CD4-positive, alpha-beta T cell treated with Interleukin-10 for 1 hour (primary cell): ENCODE measurements at places on chromosomes 4 and X.

- no peak for DNase-seq
Measured at GRCh38 chr4:174402470-174403176, 118.9 kb downstream of the CEP44 start.

DNA sequence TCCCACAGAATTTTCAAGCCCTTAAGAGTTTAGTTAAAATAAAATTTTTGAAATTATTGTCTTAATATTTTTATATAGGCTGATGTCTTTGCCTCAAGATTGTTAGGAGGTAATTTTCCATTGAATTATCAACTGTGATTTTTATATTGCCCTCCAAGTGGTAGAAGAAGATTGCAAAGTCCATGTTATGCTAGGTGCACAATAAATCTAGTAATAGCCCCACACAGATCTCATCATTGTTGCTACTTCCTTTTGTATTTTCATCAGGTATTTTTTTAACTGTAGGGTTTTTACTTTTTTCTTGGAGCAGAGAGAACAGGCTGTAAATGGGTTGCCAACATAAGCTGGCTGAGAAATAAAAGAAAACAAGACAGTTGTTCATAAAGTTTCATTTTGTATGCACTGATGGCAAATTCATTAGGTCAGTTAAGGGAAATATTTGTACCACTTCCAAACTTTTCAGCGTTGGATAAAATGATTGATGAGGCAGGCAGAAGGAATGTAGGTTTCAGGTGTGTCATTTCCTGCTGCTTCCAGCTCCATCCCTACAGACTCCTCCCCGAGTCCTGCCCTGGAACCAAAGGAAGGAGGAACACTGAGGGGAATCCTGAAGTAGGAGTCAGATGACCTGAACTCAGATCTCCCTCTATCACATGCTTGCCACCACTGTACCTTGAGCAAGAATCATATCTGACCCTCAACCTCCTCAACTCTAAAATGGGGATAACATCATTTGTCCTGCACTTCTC, 105.5 kb downstream of the PRRG1 start:
- DNase-seq: no peak

- DNase-seq: no peak
Measured at GRCh38 chrX:34546366-34546765, 110.7 kb downstream of the TMEM47 start.

- DNase-seq: peak; percentile 23
Measured at GRCh38 chr4:123421937-123422781, 25.6 kb downstream of the SPRY1 start.

DNA sequence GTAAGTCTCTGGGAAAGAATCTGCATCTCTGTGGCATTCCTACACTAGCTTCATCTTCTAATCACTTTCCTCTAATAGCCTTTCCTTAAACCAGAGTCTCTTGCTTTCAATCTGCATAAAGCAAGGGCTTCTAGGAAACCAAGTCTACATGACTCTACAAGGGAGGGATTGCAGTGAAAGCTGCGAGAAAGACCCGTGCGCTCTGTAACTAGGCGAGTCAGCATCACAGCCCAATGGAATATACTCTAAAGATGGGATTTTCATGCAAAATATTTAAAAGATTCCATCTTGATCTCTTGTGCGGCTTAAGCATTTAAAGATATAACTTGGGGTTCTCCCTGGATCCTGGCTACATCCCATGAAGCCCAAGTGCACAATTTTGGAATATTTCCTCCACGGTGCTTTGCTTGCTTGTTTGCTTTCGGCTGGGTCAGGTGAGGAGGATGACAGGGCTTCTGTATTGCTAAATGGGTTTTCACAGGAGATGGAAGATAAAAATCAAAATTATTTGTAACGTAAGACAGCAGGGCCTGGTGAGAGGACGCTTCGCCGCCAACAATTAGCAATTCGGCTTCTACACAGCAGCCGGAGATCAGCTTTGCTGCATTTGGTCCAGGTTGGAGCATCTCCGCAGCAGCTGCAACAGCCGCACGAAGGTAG, 687 bp upstream of the GRIA2 start:
- DNase-seq: no peak

DNA sequence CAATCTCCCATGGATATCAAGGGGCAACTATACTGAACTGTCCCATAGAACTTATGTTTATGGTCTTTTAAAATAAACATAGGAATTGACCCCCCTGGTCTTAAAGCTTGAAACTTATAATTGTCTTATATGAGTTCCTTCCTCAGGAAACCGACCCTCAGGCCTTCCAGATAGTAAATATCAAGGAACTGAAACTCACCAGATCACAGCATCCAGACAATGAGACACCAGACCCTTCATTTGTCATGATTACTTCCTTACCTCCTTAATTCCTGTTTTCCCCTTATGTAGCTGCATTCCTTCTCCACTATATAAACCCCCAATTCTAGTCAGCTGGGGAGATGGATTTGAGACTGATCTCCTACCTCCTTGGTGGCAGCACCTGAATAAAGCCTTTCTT, 94.8 kb upstream of the GRPR start:
- no peak for DNase-seq

DNA sequence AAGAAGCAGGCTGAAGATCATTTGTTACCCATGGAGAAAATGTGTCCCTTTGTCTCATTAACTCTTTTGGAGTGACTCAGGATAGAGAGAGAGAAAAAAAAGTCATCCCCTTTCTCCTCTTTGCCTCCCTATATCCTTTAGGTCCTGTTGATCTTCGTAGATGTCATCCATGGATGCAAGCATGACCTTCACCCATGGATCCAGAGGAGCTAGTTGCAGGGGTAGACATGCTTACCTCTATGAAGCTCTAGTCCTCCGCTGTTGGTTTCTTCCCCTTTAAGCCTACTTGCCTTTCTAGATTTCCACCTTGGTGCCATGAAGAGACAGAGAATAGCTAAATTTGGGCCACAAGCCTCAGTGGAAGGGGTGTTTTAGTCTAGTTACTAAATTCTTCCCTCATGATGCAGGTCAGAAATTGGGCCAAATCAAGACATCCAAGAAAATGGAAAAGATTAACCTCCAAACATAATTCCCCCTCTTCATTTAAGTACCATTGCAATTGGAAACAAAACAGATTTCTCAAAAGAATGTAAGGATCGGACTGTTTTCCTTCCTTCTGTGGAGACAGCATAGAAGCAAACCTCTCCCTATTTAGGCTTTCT, 178.4 kb downstream of the TECRL start:
- no peak for DNase-seq

- DNase-seq: no peak
Measured at GRCh38 chr4:183241322-183241640, 78.8 kb downstream of the CLDN22 start.

GRCh38 chr4:25060963-25061340, 30.2 kb upstream of the LGI2 start:
- no peak for DNase-seq

GRCh38 chrX:112457788-112458187, 221.9 kb downstream of the LHFPL1 start:
- DNase-seq: no peak

- no peak for DNase-seq
Measured at GRCh38 chr4:138909587-138909986, 106.0 kb upstream of the NOCT start.

GRCh38 chr4:19944806-19945205, 306.9 kb upstream of the SLIT2 start:
- DNase-seq: no peak

DNA sequence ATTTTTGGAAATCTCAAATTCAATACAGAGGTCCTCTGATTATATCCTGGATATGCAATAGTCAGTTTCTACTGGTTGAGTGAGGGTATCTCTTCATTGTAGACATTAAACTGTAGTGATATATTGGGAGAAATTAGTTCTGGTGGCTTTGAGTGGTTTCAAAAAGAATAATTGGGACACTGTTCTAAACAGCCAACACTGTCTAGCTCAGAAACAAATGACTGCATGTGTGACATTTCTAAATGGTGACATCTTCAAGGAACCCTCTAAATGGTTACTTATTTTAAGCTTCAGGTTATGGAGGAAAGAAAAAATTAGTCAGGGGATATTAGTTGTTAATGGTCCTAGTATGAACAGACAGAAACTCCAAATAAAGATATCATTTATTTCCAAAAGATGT, 186.2 kb downstream of the LARP7 start:
- no peak for DNase-seq

- no peak for DNase-seq
Measured at GRCh38 chr4:73257651-73258435, 755 bp downstream of the ANKRD17 start.

- no peak for DNase-seq
Measured at GRCh38 chrX:132271311-132271778, 52.1 kb upstream of the RAP2C start.

DNA sequence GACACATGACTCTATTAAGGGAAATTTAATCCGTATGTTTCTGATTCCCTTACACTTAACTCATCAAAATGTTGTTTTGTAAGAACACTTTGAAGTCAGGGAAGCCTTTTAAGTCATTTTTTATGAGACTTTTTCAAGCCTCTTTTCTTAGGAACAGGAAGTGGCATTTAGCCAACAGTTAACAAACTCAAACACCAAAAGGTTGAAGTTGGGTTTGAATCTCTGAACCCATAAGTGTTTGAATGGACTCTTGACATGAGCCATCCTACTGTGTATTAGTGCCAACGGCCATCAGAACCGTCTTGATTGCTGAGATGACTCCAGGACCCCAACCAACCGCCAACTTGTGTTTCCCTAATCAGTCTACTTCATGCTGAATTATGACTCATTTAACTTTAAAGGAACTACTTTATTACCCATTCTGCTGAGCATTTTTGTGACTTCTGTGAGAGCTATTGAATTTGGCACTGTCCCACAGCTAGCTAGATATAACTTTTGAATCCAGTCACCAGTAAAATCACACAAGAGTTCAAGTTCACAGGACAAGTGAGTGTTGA, 209.1 kb upstream of the FAT1 start:
- DNase-seq: no peak

- peak; percentile 18 for DNase-seq
Measured at GRCh38 chrX:100928660-100929613, at the start of gene XKRX. XKRX (minus strand) TSS chrX:100928917; CDS start chrX:100928304, 613 bp downstream.

- DNase-seq: no peak
Measured at GRCh38 chr4:89997171-89997704, 102.6 kb downstream of the MMRN1 start.
